ENCODE measurements at places on chromosomes 2 and 18.
A peak's percentile ranks its signal among the peaks of the same experiment; 100 is the strongest.

GRCh38 chr2:55601849-55602248 is 15.6 kb downstream of the PPP4R3B start:
- no peak for DNase-seq

GRCh38 chr18:74896390-74896991 is 298.8 kb downstream of the ZNF407 start:
- DNase-seq = peak; percentile 8

GRCh38 chr2:232088771-232089170 is 127.3 kb downstream of the DIS3L2 start:
- DNase-seq = no peak

DNA sequence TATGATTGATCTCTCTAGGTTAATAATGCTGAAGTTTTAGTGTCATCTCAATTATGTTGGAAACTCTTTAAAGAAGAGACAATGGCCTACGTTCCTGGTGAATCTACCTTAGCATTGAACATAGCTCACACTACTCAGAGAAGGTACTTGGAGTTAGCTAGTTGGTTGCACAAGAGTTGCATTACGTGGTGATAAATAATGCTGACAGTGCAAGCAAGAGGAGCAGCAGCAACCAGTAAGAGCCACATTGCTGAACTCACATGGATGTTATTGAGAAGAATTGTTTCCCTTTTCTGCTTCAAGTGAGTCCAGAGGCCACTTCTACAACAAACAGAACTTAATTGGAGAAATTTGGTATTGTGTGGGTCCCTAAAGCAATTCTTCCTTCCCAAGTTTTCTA is 737.1 kb downstream of the TDRD15 start:
- DNase-seq = no peak

All from activated T-cell treated with anti-CD3 and anti-CD28 coated beads for 4 hours (primary cell).